ENCODE measurements at places on chromosomes 1 and 21.

- no peak for DNase-seq
These were observed 10.3 kb downstream of the PARS2 start for GRCh38 chr1:54754045-54754444.

- DNase-seq, result no peak
These were observed 37.0 kb downstream of the TBCE start for GRCh38 chr1:235404190-235404589.

DNA sequence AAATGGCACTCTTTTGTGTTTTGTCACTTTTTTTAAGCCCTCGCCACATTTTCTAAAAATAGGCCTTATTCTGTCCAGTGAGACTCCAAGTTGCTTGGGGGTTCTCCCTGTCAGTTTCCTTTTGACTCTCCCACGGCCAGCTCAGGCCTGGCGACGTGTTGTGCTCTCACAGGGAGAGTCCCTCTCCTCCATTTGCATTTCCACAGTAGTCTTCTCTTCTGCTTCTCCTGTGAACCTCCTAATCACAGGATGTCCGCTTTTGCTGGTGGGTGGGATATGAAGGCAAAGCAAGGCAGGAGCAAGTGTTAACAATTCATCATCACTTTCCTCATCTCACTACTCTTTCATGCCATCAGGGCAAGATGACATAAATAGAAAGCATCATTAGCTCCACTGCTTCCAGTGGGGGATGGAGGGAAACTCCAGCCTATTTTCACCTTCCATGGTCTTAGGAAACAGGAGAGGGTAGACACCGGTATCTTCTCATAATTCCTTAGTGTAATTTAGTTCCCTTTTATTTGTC, 99.8 kb downstream of the INTS7 start:
- DNase-seq, result peak; percentile 76

- DNase-seq, result peak; percentile 43
These were observed 28.9 kb downstream of the RUNX3 start for GRCh38 chr1:24900985-24901781.

DNA sequence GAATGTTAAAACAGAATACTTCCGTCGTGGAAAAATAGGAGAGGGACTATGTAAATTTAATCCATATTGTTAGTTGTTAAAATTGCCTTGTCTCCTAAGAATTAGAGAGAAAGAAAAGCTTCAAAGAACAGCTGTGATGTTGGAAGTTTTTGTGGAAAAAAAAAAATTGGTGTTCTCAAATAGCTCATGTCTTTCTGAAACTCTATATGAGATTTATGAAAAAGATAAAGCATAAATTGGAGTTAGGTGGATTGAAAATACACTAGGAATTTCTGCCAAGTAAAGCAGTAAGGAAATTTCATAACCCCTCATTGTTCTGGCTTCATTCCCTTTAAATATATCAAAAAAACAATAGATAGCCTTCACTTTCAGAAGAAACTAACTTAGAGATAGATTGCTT, 274.0 kb upstream of the ADAMTS5 start:
- DNase-seq, result no peak

DNA sequence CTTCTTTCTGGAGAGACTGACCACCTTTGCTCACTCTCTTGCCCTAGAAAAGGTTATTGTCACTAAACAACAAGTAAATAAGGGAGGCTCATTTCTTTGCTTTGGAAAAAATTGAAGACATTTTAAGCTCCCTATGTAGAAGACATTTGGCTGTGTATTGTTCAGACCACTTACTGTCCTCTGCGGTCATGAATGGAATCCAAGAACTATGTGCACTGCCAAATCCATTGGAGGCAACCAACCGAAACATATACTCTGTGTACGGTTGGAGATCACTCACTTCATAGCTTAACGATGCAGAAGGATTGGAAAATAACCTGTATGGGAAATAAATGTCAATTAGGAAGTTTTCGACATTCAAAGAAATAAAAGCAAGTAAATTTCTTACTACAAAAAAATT, 332.8 kb downstream of the KCTD3 start:
- DNase-seq, result no peak

Data from activated naive CD8-positive, alpha-beta T cell treated with anti-CD3 and anti-CD28 coated beads, Interleukin-2, amount 50 U/mL, for 24 hours (primary cell).